T-helper 22 cell (primary cell): ENCODE measurements at places on chromosomes 4 and X.

GRCh38 chr4:41157009-41157408 is 57.3 kb downstream of the APBB2 start:
- no peak for DNase-seq

DNA sequence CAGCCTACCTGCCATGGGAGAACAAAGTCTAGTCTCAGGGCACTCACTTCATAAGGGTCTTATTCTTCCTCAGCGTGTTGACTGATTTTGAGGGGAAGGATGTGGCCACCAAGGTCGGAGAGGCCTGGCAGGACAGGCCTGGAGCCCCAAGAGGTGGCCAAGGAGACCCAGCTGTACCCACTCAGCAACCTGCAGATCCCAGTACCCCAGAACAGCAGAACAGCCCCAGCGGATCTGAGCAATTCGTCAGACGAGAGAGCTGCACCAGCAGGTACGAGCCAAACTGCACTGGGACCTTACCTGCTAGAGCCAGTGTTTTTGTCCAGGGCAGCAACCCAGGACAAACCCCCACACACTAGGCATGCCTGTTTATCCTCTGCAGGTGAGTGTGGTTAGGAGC is 34.3 kb downstream of the PNMA5 start:
- DNase-seq: no peak

DNA sequence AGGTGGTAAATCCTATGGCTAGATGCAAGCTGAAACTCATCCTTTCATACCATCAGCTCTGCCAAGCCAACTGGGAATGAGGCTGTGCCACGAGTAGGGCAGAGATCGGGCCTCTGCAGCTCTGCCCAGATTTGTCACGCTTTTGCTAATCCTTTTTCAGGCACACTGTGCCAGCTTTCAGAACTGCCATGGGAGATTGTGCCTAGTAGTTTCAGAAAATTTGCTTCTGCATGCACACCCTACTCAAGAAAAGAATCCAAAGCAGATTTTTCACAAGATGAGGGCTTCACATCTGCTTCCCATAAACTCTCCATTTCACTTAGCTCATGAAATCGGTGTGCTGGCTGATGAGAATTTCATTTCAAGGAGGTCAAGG is 3.3 kb upstream of the ADH7 start:
- DNase-seq: no peak

- DNase-seq: no peak
Measured at GRCh38 chr4:17817027-17817426, 6.2 kb downstream of the NCAPG start.

DNA sequence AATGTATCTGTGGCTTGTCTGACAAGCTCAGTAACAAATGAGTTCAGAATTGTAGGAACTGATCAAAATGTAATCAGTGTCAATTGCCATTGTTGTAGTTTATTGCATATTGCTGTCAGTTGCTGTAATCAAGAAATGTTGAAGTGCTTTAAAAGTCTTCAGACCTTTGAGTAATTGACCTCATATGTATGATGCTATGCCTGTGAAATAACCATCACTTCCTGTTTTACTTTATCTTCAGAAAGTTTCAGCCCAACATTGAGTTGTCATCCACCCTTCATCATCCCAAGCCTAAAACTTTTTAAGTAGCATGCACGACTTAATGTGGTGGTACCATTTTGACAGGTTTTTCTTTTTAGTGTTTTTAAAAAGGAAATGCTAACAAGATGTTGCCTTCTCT is 212.4 kb downstream of the ARHGAP10 start:
- no peak for DNase-seq

- no peak for DNase-seq
Measured at GRCh38 chr4:167428156-167428555, 193.9 kb upstream of the SPOCK3 start.

- no peak for DNase-seq
Measured at GRCh38 chr4:174616661-174617060, 94.4 kb upstream of the HPGD start.

GRCh38 chr4:106746451-106746850 is 289.7 kb downstream of the DKK2 start:
- DNase-seq: no peak

DNA sequence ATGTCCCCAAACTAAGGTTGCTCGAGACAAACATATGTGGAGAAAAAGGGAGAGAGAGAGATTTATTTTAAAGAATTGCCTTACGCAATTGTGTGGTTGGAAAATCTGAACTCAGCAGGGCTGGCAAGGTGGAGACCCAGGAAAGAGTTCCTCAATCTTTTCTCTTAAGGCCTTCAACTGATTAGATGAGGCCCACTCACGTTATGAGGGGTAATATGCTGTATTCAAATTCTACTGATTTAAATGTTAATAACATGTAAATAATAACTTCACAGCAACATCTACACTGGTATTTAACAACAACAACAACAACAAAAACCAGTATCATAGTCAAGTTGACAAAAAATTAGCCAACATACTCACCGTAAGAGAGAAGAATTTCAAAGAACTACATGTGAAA is 14.6 kb downstream of the SERPINA7 start:
- no peak for DNase-seq

- DNase-seq: no peak
Measured at GRCh38 chrX:51847463-51847862, 46.0 kb upstream of the MAGED1 start.

DNA sequence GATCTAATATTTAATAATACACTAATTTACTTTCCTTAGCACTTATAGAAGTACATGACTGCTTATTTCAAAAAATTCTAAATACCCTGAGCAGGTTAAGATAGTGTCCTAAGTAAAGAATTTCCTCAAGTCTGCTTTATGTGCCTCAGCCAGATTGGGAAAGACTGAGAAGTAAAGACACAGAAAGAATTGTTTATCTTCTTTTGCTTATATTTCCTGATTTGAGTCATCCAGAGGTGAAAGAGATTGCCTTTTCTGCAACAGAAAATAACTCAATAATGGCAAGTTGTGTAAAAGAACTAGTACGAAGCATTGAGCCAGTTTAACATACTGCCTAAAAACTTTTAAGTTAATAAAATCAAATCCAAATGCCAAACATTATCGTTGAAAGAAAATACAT is 45.0 kb downstream of the NAF1 start:
- no peak for DNase-seq

DNA sequence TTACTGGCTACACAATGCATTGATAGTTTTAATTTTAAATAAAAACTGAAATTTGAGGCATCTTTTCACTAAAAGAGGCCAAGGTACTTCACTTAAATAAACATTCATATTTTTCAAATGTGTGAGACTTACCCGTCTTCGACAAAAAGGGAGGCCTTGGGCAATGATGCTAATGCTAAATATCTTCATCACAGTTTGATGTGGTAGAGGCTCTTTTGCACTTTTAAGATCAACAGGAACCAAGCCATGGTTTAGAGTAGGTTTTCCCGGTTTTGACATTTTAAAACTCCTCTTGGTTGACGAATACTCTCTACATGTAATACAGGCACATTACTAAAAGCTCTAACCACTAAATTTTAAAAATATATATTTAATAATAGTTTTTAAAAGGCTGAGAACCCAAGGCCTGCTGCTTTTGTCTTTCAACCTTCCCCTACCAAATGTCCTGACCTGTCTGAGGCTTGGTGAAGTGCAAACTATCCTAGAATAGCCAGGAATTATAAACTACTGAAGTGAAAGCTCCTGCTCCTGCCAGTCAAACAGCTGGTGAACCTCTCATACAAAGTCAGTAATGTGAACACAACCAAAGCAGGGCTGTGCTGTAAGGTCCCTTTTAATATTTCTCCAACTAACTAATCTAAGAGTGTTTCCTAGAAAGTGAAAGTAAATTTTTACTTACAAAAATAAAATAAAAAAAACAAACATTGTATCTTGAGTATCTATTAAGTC is 153.7 kb downstream of the FBXW7 start:
- DNase-seq: no peak

- no peak for DNase-seq
Measured at GRCh38 chr4:83748711-83749110, 212.8 kb downstream of the GPAT3 start.

DNA sequence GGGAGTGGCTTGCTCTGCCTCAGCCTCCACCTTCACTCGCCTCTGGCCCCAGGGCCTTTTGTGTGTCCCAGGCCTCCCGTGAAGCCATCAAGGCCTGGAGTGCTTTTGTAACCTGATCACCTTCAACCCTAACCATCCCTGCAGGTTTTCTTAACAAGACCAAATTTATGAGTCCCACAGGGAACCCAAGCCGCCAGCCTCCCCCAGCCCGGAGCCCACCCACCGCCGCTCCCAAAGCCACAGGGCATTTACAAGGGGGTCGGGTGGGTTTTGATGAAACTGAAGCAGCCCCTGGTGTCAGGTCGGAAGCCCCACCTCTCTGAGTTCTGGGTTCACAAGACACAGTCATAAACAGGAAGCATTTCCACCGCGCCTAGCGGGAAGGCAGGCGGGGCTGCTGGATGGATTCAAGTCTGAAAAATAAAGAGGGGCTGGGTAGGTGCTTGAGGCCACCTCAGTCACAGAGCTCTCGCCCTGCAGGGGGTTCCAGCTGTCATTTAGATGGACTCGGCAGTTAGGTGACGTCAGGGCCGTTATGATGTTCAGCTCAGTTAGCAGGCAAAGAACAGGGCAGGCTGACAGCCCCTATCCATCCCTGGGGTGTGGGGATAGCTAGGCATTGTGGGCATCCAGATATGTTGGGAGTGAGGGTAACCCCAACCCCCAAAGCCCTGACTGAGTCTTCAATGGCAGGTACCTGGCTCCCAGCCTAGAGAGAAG is 128.5 kb downstream of the BCOR start:
- DNase-seq: no peak

- DNase-seq: no peak
Measured at GRCh38 chr4:108828620-108829019, 65.8 kb upstream of the ETNPPL start.

- no peak for DNase-seq
Measured at GRCh38 chr4:2900741-2901140, 57.1 kb downstream of the ADD1 start.

DNA sequence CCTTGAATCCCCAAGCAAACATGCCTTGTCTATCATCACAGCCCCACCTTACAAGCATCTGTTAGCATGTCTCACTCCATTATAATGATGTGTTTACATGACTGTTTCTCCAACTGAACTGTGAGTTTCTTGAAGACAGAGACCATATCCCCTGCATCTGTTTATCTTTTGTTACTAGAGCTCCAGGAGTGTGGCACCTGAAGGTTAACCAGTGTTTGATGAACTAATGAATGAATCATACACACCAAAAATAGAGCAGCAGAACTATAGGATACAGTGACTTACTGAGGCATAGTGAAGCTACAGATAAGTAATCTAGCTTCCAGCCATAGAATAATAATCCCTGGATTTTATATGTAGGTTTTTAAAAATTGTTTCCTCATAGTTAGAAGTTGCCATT is 331.0 kb downstream of the PCDH7 start:
- no peak for DNase-seq

DNA sequence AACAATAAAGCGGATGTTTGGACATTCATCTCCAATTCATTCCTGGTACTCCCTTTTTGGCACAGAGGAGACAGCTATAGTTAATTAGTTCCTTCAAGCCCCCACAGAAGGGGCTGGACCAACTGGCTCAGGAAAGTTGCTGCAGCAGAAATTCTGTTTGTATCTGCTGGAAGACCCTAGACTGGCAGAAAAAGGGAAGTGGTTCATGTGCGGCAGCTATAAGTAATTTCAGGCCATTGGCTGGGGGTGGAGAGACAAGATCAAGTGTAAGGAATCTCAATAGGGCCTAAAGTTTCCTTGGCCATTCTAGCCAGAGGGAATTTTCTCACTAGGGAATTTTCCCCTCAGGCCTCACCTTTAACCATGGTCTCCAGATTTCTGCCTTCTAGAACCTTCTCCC is 89.9 kb upstream of the DHX15 start:
- DNase-seq: no peak
